ENCODE measurements at places on chromosomes 7 and 10.

- DNase-seq, result no peak
Observed at GRCh38 chr10:6038071-6038631, 24.0 kb downstream of the IL2RA start.

DNA sequence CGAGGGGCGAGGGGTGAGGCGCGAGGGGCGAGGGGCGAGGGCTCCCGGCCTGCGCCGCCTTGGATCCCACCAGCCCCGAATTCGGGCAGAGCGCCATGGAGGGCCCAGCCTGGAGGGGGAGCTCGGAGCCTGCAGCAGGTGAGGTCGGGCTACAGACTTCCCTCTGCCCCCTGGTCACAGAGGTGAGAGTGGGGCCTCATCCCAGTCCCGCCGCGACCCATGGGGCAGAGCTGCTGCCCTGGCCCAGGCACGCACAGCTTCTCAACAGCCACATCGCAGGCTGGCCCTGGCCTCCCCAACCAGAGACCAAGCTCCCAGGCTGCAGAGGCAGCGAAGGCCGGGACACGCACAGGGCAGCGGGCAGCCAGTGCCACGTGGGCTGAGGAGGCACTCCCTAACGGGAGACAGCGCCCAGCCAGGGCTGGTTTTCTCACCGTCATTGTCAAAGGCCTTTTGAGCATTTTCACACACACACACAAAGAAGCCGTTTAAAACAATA lies 191.8 kb downstream of the PTPRN2 start:
- DNase-seq, result no peak

DNA sequence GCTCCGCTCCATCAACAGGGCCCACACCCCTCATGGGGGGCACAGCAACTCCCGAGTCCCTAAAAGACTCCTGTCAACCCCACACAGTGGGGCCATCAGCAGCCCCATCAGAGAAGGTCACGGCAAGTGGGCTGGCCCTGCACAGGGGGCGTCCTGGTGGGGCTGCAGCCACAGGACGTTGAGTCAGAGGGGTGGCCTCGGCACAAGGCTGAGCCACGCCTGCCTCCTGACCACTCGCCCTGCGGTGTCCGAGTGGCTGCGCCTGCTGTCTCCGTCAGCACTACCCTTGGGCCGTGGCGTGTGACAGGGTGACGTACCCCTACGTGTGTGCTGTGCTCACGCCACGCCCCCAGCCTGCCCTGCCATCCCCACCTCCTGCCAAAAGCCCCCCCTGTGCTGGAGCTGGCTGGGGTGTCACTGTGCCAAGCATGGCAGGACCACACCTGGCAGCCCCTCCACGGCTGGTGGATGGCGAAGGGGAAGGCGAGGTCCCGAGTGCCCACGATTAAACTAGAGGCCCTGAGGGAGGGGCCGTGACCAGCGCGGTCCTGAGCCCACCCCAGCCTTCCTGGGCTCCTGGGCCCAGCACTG lies 26.0 kb upstream of the NKX6-2 start:
- no peak for DNase-seq

GRCh38 chr7:28507525-28508282 lies 95.4 kb downstream of the CREB5 start:
- DNase-seq, result no peak

DNA sequence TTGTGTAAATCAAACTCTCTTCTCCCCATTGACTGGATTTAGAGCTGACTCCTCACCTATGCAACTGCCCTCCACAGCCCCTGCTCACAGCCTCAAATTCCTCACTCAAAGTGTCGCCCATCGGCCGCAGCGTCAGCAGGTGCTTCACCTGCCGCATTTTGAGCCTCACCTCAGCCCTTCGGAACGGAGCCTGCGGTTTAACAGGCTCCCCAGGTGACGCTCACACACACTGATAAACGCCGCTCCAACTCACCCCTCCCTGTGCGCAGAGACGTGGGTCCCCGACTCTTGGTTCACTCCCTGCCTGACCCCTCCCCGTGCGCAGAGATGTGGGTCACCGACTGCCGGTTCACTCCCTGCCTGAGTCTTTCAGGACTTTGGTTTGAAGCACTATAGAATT lies 57.1 kb downstream of the CARD11 start:
- DNase-seq, result no peak
